ENCODE measurements at places on chromosomes 11 and 22.
A peak's percentile ranks its signal among the peaks of the same experiment; 100 is the strongest.

DNA sequence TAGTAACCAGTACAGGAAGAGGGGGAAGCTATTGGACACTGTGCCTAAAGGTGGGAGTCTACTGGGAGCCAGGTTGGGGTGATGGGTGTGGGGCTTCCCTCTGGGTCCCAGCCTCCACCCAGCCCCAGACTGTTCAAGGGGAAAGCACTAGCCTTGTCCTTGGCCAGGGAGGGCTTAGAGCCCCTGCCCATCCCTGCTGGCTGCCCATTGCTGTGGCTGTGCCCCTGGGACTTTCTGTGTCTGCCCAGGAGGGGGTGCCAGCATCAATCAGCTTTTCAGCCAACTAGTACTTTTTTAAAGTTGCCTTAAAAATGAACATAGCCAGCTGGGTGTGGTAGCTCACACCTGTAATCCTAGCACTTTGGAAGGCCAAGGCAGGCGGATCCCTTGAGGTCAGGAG is 19.9 kb downstream of the INCENP start:
- no peak for DNase-seq

- DNase-seq = no peak
These were observed 380.3 kb upstream of the PITPNB start for GRCh38 chr22:28299309-28299708.

DNA sequence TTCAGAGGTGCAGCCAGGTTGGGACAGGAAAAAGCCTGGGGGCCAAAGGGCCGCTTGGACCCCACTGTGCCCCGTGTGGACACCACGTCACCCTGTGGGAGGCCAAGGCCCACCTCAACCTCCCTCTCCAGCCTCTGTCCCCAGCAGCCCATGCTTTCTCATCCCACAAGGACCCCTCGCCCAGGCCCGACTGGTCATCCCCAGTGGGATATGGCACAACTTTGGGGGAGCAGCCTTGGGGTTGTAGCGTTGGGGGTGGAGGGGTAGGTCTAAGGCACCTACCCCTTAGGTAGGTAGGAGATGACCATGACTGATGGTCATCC is 44.0 kb downstream of the IGF2 start:
- no peak for DNase-seq

GRCh38 chr22:35921044-35921443 is 107.6 kb downstream of the RBFOX2 start:
- DNase-seq = no peak

- no peak for DNase-seq
These were observed 2.5 kb downstream of the PANX1 start for GRCh38 chr11:94131047-94131717.

DNA sequence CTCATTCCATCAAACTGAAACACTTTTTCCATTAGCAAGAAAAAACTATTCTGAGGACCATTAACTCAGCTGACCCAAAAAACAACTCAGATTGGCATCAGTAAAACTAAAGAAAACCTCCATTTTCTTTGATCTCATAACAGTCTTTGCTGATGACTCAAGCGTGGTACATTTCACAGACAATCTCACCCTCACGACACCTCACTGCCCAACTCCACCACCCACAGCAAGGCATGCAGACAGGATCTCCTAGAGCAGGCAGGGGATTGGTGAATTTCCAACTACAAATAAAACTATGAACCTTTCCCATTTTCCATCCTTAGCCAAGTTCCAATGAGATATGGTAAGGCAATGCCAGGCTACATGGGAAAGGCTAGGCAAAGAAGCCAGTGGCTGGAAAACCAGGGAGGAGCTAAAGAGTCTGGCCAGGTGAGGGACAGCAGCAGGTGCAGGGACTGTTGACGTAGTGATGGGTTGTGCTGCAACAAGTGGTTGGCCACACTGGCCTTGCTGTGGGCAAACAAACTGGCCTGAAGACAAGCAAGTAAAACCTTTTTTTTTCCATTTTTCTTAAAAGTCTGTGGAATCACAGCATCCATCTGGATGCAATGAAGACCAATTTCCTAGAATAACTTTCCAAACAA is 97.2 kb downstream of the SERGEF start:
- no peak for DNase-seq

GRCh38 chr11:11668274-11668673 is 46.5 kb upstream of the GALNT18 start:
- DNase-seq = no peak

- no peak for DNase-seq
These were observed 22.8 kb downstream of the TMEM184B start for GRCh38 chr22:38249803-38250642.

DNA sequence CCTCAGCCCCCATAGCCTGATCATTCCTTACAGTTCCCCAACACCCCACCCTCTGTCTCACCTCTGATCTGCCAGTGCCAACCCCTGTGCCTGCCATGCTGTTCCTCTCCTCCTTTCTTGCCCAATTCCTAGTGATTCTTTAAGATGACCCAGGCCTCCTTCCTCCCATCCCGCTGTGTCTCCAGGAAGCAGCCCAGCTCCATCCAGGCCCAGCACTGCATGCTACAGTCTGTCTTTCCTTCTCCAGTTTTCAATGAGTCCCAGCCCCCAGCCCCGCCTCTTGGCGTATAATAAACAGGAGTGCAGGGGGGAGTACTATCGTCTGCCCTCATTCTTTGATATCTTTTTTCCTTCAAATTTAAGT is 12.3 kb downstream of the LTBP3 start:
- no peak for DNase-seq

GRCh38 chr11:103587901-103588788 is 448.3 kb upstream of the DDI1 start:
- no peak for DNase-seq

DNA sequence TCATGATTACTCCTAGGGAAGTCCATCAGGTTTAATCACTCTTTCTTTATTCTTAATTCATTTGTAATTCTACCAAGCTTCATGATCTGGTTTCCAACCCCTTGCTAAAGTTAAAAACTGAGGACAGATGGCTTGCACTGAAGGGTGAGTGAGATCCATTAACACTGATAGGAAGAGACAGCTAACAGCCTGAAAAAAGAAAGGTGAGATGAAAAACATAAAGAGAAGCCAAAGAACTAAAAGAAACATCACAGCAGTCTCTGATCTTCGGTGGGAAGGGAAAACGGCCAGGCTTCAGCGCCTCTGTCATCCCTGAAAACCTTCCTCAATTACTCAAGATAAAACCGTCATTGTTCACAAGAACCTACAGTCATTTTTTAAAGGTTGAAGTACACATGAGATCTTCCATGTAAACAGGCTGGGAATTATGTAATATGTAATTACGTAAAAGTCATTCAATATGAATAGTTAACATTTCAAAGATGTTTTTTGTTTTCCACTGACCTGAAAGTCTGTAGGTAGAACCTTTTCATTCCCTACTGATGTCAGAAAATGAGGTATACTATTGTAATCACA is 41.3 kb downstream of the VSIG10L2 start:
- DNase-seq = no peak

GRCh38 chr11:76690736-76691135 is 20.2 kb upstream of the LRRC32 start:
- DNase-seq = no peak

DNA sequence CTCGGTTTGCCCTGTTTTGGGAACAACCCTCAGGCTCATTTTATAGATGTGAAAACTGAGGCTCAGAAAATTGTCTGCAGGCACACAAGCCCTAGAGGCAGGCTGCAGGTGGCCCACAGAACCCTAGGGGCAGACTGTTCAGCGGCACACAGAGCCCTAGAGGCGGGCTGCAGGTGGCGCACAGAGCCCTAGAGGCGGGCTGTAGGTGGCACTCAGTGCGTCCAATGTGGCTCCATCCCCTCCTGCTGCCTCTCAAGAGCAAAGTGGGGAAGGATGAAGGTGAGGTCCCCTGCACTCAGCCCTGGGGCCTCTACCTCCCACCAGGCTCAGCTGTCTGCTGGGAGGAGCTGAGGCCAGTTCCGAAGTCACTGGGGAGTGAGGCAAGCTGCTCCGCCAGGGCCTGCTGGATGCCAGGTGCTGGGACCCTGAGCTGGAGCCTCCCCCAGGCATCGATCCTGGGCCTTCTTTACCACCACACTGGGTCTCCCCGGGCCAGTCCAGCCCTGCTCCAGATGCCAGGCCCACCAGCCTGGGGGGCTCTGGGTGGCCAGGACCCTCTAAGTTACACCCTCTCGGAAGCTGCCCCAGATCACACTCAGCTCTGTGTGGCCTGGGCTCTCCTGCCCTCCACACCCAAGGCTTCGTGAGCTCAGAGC is 2.3 kb downstream of the ACY3 start:
- no peak for DNase-seq

DNA sequence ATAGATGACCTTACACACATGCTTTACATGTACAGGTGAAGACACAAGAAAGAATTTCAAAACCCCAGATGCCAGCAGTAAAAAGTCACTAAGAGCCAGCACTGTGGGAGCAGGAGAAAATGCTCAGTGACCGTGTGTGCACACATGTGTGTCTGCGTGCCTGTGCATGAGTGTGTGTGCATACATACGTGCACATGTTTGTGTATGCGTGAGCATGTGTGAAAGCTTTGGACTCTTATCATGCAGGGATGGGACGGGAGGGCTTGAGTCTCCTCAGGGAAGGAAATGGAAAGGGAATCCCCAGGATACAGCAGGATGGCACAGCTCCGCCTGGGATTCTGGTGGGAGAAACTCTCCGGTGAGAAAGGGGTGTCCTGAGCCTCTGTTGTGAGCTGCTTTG is 121.5 kb upstream of the B3GAT1 start:
- DNase-seq = no peak

- no peak for DNase-seq
These were observed 41.7 kb upstream of the SEZ6L start for GRCh38 chr22:26127556-26127955.

DNA sequence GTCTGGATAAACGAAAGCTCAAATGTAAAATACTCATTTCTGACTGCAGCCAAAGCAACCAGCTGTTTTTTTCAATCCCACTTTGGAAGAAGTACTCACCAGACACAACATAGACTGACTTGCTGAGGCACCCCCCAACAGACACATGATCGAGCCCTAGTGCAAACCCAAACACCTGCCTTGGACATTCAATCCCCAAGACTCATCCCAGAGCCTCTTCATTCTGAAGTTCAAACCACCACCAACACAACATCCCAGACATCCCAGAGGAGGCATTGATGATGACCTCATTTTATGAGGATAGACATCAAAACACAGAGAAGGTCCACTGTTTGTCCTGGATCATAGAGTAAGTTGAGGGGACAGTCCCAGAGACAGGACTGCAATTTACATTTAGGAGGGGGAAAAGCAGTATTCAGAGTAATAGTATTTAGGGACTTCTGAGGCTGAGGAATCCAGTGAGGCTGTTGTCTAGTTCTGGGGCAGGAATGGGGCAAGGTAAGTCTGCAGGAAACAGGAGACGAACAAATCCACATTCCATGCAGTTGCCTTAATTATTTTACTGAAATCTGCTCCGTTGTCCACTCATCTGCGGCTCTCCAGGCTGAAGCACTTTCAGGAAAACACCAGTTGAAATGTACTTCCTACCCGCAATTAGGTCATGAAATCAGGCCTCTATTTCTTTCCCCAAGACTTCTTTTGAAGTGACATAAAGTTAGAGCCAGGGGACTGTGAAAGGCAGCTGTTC is 54.8 kb downstream of the CLPB start:
- no peak for DNase-seq

- no peak for DNase-seq
These were observed 79.5 kb upstream of the RTL6 start for GRCh38 chr22:44577391-44578109.

- no peak for DNase-seq
These were observed 10.9 kb downstream of the TMPRSS5 start for GRCh38 chr11:113695207-113695606.

- DNase-seq = no peak
These were observed 52.6 kb upstream of the SESN3 start for GRCh38 chr11:95283650-95284049.

GRCh38 chr22:39748877-39749276 is 144.7 kb downstream of the ENTHD1 start:
- peak; percentile 39 for DNase-seq

DNA sequence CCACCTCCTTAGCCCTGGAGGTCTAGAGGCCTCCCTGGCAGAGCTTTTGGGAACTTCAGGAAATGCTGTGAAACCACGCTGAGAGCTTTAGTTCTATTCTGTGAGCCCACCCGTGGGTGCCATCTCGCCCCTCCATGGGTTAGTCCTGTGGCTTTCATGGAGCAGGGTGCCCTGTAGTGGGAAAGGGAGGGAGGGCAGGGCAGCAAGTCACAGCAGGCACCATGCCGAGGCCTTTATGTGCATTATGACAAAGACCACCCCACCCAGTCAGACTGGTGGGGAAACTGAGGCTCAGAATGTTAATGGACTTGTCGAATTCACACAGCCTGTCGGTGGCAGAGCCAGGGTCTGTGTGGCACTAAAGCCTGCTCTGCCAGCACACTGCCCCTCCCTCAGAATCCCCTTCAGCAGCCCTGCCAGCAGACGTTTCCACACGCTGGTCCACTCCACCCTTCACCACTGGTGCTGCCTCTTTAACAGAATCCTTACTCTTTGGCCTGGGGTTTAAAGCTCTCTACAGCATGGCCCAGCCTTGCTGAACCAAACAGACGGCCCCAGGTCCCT is 13.4 kb downstream of the TMPRSS13 start:
- DNase-seq = no peak

GRCh38 chr22:50061824-50062355 is 3.8 kb upstream of the TTLL8 start:
- DNase-seq = no peak

GRCh38 chr11:30811226-30811755 is 225.1 kb upstream of the MPPED2 start:
- DNase-seq = no peak

GRCh38 chr11:57357310-57357709 is 19.2 kb downstream of the P2RX3 start:
- DNase-seq = no peak

DNA sequence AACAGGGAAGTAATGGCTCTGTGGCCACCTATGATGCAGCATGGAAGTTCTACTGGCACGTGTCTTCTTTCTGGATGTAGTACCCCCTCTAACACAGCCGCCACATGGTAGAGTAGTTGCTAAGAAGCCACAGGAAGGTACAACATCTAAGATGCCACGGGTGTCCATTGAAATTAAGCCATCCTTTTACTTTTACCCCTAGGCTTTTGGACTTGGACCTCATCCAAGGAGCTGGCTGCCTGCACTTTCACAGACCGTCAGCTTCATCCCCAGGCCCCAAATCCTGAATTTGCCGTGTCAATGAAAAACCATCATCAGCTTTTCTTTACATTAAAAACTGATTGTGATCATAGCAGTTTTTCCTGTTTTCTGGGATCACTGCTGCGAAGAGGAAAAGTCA is 102.4 kb downstream of the RPL27A start:
- DNase-seq = no peak

DNA sequence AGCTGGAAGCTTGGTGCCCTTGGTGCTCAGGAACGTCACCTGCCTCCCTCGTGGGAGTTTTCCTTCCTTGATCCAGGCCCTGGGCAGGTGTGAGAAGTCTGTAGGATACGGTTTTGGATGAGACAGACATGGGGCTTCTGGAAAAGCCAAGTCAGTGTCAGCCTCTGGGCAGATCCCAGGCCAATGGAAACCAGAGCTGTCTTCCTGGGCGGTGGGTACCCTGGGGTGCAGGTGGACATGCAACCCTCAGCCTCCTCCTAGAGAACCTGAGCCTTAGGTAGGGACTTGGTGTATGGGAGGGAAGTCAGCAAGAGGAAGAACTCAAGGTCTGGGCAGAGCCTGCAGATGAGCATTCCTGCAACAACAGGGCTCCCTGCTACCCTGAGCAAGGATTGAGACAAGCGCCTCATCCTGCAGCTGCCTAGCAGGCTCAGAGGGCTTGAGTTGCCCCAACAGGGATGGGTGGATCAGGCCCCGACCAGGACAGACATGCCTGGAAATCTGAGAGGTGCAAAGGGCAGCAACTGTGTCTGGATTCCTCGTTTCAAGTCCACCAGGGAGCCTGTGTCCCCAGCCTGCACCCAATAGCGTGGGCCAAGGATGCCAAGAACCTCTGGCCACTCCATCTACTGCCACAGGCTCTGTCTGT is 37.6 kb upstream of the SYT13 start:
- DNase-seq = no peak

All from NCI-H1930 (cell line).